Progenitor cell of endocrine pancreas (in vitro differentiated cells): ENCODE measurements at places on chromosomes 5 and 9.

- DNase-seq, result no peak
These were observed 2.1 kb downstream of the CCDC192 start for GRCh38 chr5:127705120-127705892.

DNA sequence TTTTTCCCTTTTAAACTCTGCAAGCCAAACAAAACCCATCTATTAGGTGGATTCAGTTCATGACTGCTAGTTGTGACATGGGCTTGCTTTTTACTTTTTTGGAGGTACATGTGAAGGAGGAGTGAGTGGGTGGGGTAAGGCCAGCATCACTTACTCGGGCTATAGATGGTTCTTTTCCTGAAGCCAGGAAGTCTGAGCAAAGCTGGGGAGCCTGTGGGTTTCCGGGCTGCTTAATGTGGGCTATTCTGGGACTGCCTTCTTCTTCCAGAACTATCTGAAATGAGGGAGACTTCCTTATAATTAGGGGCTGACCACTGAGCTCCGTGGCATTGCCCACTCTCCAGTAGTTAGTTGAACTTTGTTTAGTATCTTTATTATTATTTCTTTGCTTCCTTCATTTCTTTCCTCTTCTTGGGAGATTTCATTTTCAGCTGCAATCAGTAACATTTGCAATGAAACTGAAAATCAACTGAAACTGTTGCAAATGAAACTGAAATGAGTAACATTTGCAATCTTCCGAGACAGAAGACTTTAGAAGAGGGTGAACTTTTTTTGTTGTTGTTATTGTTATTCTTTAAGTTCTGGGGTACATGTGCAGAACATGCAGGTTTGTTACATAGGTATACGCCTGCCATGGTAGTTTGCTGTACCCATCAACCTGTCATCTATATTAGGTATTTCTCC is 204.9 kb downstream of the LRRC70 start:
- DNase-seq, result no peak

DNA sequence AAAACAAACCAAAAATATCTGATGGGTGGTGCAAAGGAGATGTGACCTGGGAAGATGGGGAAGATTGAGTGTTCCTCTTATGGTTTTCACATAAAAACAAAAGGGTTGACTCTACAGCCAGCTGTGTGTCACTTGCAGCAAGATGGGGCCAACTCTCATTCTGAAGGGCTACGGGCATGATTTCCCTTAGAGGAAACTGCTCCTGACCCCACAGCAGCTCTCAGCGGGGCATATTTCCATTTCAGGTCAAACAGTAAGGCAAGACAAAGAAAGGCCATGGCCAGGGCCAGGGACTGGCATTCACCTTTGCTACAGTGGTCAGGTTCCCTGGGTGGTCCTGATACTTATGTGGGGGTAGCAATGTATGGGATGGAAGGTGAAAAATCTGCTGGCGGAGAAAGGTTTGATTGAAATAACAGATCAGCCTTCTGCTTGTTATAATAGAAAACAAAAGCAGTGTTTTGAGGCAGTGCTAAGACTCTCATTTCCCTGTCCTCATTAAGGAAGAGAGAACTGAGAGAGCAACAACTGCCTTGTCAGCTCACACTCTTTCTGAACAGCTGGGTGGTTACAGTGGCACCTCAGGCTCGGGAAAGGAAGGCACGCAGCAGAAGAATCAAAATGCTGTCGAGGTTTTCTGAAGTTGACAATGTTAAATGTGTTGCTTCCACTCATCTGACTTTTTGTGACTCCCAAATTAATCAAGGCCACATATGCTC is 120.7 kb upstream of the PCA3 start:
- DNase-seq, result no peak

- DNase-seq, result no peak
These were observed 178.6 kb downstream of the FGF18 start for GRCh38 chr5:171597946-171598640.

DNA sequence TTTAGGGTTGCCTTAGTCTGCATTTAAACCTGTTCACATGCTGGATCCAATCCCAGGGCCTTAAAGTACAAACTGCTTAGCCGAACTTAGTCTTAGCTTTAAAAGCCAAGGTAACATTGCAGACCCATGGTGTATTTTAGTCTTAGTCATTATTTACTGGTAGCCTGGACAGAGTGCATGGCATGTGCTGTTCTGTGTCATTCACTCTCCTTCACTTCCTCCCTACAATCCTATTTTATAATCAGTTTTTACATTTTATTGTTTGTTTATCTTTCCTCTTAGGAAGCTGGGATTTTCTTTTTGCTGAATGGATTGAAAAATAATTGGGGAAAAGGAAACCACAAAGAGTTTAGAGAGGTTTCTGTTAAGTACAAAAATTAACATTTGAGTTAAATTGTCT is 29.4 kb upstream of the TAL2 start:
- DNase-seq, result no peak

DNA sequence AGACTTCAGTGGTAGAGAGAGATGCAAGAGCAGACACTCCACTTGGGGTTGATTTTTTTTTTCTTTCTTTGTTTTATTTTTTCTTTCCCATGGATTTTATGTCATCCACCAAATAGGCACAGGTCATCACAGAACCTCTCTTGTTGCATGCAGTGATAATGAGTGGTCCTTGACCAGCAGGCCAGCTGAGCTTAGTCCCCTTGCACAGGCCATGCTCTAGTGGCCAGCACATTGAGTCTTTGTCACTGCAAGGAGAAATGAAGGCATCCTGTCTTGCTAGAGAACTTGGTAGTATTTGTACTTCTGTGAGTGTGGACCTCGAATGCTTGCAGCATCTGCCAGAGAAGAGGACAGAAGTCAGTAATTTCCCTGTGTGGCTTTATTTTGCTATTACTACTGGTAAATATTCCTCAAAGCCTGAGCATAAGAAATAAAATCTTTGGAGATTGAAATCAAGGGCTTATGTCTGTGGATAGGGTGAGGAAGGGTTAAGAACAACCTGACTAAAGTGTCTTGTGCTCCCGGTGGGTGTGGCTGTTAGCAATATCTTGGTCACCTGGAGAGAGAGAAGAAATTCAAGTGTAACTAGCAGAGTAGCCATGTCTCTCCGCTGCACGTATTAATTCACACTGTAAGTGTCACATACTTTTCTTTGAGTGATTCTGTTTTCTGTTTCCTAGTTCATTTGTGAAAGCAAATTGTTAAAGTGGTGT is 45.3 kb upstream of the NCS1 start:
- no peak for DNase-seq

DNA sequence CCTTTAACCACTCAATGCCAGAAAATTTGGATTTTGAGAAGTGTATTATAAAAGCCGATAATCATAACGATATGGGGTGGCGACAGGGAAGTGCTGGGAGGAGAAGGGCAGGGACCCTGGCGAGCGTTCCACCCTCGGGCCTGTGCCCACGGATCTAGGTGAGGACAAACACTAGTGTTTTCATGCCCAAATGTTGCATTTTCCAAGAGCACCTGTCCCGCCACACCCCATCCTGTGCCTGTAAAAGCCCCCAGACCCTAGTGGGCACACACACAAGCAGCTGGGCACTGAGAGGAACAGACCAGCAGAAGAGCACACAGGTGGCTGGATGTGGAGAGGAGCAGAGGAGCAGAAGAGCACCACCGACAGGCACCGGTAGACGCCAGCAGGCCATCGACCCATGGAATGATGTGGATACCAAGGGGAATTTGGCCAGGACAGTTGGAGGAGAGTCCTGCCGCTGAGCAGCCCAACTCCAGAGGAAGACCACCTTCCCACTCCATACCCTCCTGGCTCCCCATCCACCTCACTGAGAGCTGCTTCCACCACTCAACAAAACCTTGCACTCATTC is 315.0 kb downstream of the EDIL3 start:
- no peak for DNase-seq

- no peak for DNase-seq
These were observed 211.3 kb upstream of the KLF4 start for GRCh38 chr9:107700847-107701246.

GRCh38 chr5:126513703-126514102 is 81.3 kb downstream of the ALDH7A1 start:
- no peak for DNase-seq

DNA sequence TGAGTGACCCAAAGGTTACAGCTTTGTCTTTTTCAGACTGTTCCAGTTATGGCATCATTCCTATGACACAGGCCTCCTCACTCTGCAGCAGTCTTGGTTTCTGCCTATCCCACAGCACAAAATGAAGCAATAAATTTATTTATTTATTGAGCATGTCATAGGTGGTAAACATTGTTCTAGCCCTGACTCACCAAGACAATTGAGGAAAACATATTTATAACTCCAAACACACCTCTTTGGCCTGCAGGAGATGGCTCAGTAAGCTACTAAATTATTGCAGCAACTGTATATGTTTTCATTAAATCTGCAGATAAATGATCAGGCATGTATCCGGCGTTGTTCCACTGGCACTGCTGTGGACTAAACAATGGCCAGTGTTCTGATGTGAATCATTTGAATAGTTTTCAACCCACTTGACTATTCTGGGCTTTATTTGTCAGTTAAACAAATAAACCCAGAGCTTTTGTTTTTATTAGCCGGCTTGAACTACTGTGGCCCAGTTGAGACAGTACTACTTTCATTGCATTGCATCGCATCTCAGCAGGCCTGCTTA is 83.2 kb downstream of the FOXD1 start:
- DNase-seq, result no peak

GRCh38 chr5:125277494-125278154 is 531.2 kb upstream of the ZNF608 start:
- no peak for DNase-seq

- DNase-seq, result no peak
These were observed 683.1 kb upstream of the ZNF608 start for GRCh38 chr5:125429498-125429897.

DNA sequence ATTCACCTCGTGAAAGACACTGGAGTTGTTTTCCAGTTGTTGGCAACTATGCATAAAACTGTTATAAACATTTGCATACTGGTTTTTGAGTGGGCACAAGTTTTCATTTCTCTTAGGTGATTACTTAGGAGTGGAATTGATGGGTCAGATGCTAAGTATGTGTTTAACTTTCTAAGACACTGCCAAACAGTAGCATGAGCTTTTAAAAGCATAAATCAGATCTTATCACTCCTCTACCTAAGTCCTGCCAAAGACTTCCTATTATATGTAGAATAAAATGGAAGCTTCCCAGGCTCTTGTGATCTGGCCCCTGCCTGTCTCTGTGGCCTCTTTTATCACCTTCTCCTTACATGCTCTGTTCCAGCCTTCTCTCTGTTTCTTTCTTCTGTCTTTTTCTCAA is 72.6 kb downstream of the SH3RF2 start:
- DNase-seq, result no peak

DNA sequence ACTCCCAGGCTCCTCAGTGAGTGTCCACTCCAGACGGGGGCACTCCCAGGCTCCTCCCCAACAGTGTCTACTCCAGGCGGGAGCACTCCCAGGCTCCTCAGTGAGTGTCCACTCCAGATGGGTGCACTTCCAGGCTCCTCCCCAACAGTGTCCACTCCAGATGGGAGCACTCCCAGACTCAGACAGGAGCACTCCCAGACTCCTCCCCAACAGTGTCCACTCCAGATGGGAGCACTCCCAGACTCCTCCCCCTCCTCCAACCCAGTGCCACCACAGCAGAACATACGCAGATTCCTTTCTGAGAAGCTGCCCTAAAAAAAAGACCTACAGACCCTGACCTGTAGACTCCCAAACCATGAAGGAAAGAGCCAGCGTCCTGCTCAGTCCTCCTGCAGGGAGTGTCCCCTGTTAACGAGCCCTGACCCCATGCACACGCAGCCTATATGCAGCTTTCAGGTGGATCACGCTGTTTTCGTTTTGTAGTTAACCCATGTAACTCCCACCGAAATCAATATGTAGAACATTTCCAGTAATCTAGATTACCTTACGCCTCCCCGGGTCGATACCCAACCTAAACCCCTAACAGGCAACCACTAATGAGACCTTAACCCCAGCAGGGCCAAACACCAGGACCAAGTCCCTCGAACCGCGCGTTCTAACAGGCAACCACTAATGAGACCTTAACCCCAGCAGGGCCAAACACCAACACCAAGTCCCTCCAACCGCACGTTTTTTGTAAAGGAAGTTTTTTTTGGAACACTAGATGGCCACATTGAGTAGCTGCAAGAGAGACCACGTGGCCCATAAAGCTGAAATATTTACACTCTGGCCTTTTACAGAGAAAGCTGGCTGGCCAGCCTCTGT is 15.7 kb downstream of the PNPLA7 start:
- DNase-seq, result no peak

DNA sequence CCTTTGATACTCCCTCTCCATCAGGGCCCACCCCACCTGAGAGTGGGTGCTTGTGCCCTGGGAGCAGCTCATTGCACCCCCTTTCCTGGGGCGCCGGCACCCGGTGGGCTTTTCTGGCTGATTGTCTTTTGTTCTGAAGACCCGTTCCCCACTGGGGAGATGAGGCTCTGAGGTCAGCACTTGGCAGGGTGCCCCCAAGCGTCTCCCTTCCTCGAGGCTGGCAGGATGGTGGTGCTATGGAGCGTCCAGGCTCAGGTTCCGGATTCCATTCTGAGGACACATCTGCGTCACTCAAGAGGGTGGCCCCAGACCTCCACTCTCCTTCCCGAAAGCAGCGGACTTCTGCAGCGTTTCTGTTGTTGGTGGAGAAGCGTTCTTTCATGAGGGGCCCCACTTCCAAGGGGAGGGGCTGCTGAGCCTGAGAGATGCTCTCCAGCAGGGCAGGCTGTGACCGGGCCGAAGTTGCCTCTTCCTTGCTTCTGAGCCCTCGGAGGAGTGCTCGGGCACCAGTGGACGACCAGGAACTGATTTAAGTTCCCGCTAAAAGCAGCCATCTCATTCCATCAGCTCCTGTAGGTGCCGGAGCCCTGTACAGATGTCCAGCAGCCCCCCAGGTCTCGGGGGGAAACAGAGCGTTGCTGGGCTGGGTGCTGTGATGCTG is 42.2 kb downstream of the COL5A1 start:
- DNase-seq, result no peak
